Cortex of kidney (tissue), 1 donor: ENCODE measurements at places on chromosomes 13 and 19.

GRCh38 chr13:76663592-76664335, 222.4 kb downstream of the KCTD12 start:
- no peak for DNase-seq

GRCh38 chr13:47190696-47191305, 293.9 kb upstream of the HTR2A start:
- no peak for DNase-seq

DNA sequence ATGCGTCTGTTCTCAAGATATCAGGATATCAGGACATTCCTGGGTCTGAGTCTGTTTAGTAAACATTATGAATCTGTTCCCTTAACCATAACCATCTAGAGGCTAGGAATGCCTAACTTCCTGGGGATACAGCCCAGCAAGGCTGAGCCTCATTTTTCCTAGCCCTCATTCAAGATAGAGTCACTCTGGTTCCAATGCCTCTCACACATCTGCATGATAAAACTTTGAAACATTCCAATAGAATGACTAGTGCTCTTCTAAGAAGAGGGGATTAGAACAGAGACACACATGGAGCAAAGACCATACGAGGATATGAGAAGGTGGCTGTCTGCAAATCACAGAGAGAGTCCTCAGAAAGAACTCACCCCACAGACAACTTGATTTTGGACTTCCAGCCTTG, 20.6 kb upstream of the CABP5 start:
- DNase-seq, result no peak

DNA sequence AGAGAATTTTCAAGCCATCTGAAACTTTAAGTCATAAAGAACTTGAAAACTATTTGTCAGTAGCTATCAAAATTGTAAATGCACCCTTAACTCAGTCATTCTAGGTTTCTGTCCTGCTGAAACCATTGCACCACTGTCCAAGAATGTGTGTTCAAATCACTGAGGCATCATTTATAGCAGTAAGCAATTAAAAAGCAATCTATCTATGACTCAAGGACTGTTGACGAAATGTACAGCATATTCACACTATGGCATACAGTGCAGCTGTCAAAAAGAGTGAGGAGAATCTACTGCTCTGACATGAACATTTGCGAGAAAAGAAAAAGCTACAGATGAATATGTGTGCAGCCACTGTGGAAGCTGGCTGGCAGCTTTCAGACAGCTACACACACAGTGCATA, 71.2 kb downstream of the ING1 start:
- DNase-seq, result no peak

DNA sequence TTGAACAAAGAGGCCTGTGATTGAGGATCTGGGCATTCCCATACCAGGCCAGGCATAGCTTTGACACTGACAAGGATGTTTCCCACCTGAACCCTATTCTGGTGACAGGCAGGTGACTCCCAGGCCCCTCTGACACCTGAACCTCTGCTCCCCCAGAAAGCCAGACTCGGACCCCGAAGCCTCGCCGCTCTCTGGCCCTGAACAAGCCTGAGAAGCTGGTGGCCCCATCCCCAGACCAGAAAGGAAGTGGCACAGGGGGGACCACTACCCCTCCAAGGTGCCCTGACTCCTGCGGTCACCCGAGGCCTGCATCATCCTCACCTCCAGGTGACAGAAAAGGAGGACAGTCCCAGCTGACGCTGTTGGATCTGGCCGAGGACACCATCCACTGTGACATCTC, 14.7 kb downstream of the SIX5 start:
- no peak for DNase-seq

DNA sequence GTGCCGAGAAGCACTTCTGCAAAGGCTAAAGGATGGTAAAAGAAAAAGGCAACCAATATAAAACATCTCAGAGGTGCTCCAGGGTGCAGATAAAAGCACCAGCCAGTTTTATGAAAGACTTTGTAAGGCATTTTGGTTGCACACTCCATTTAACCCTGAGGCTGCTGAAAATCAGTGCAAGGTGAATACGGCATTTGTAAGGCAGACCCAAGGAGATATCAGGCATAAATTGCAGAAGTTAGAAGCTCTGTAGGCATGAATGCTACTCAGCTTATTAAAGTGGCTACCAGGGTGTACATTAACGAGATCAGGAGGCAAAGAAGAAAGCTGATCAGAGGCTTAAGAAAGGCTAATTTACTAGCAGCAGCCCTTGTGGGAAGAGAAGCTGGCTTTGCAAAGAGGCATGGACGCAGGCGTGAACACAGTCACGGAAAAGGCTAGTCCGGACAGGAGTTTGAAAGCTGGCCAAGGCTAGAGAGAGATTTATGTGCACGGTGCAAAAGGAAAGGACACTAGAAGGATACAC, 99.6 kb downstream of the ZNF429 start:
- DNase-seq, result no peak

DNA sequence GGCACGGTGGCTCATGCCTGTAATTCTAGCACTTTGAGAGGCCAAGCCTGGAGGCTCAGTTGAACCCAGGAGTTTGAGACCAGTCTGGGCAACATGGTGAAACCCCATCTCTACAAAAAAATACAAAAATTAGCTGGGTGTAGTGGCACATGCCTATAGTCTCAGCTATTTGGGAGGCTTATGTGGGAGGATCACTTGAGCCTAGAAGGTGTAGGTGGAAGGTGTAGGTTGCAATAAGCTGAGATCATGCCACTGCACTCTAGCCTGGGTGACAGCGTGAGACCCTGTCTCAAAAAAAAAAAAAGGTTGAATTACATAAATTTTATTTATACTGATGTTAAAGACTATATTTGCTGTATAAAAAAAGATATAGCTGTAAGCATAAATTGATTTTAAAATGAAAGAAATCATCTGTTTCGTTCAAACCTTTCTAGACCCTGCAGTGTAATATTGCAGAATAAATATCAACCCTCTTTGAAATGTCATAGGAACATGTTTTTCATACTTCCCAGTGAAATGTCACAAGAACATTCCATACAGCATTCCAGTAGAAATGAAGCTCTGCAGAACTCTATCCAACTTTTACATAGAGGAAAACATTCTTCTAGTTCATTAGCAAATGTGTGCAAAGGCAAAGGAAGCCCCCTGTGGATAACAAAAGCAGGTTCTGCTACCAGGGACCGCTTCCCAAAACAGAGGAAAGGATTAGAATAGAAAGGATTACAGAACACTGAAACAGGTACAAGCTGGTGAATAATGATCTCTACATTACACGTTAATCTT, 76.0 kb downstream of the CAB39L start:
- DNase-seq, result no peak

GRCh38 chr13:109203587-109203986, 574.2 kb downstream of the MYO16 start:
- DNase-seq, result no peak

GRCh38 chr13:60165391-60166099, 1.8 kb upstream of the DIAPH3 start:
- DNase-seq, result no peak

GRCh38 chr13:73610799-73611592, 523.2 kb downstream of the KLF12 start:
- DNase-seq, result no peak

- peak; percentile 30 for DNase-seq
Observed at GRCh38 chr19:56477429-56478338, 539 bp upstream of the ZNF667 start.

DNA sequence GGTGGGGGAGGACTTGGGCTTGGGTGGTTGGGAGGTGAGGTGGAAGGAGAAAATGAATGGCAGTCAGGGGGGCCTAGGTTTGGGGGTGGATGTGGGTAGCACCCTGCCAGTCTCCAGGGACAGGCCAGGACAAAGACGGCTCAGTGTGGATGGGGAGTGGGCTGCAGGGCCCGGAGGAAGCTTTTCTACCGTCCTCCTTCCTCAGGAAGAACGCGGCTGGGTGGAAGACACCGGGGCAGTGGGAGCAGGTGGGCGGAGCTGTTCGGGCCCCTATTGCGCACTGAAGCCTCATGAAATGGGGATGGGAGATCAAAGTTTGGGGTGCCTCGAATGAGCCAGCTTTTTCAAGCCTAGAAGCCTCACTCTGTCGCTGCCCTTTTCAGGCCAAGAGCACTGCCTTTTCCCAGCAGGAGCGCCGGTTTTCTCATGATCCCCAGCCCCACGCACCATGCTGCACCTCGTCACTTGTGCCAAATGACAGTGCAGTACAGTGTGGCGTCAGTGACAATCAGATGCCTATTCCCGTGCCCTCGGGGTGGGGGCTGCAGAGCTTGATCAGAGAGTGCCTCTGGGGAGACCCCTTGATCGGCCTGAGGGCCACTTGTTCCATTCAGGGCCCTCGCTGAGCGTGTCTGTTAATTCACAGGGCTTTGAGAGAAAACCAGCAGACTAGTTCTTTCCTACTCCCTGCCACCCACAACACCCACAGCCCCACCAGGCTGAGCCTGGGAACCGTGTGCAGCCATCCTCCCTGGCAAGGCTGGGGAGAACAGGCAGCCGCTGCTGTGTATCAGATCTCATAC, 1.5 kb downstream of the CALM3 start:
- no peak for DNase-seq

GRCh38 chr13:49292742-49293486, 45.2 kb downstream of the CDADC1 start:
- DNase-seq, result no peak

DNA sequence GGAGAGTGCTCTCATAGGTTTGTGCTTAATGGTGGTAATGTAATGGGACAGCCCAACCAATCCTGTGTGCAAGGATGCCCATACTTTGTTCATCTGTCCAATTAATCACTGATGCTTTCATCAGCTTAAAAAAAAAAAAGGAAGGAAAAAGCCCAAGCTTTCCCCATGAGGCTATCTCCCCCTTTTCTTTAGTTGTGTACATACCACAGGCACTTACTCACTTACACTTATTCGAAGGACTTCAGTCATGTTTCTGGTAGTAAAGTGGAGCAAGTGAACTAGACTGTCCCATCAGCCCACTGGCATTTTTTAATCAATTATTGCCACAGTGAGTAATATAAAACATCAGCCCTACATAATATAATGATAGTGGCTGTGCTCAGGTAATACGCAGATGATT, 183.5 kb upstream of the UFM1 start:
- DNase-seq, result no peak

DNA sequence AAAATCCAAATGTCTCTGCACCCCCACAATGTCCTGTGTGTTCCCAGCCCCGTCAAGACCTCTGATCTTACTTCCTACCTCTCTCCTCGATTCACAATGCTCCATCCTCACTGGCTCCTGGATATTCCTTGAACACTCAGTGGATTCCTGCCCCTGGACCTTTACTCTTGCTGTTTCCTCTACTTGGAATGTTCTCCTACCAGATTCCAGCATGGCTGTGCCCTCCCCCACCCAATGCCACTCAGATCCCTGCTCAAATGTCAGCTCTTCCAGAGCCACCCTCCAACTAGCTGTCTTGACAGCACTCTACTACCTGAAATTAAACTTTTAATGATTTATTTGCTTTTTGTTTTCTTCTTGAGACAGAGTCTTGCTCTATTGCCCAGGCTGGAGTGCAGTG, 107.4 kb downstream of the KLF5 start:
- DNase-seq, result no peak

DNA sequence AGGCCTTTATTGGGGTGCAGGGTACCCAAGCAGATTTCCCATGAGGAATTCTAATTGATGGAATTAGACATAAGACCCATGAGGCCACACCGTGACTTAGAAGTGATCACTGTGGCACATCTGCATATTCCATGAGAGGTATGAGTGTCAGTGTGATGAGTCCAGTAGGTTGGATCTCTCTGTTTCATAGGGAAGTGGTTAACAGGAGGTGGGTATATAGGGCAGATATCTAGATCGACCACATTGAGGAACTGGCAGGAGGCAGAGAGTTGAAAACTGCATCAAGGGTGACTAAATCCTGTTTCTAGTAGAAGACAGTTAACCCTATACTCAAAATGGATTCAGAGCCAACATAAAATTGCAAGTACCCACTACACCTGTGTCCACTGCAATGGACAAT, 68.6 kb upstream of the MIR17HG start:
- DNase-seq, result no peak

DNA sequence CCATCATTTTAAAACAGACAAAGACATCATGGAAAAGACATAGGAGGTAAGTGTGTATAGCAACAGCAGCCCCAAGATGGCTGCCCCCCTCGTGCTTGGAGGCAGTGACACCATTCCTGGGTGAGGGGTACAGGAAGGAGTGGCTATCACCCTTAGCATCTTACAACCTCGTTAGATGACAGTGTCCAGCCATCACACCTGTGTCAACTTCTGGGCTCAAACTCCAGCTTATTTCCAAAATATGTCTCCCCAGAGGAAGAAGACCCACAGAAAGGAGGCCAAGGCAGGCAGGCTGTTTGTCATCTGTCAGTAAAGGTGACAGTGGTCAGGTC, 27.5 kb downstream of the EPS15L1 start:
- DNase-seq, result no peak

GRCh38 chr19:23403581-23404324, 8.5 kb upstream of the ZNF91 start:
- DNase-seq, result no peak

GRCh38 chr13:80873589-80873988, 532.7 kb upstream of the SPRY2 start:
- DNase-seq, result no peak

DNA sequence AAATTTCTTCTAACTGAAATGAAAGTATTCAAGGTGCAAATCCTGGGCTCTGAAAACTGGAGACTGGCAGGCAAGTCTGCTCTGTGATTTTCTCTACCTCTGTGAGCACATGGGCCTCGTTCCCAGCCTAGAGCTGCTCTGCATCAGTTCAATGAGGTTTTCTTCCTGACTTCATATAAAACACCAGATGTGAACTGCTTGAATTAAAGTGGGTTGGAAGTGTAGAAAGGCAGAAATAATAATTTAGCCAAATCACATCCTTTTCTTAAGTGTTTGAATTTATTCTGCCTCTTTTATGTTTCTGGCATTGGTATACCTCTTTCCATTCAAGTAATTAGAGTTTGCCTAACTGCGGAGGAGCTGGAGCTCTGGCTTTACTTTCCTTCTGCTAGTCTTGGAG, 540.8 kb downstream of the OLFM4 start:
- DNase-seq, result no peak

GRCh38 chr19:49490287-49491029, 3.0 kb downstream of the RPL13A start:
- DNase-seq, result no peak

- no peak for DNase-seq
Observed at GRCh38 chr19:7751157-7751783, 3.9 kb upstream of the CD209 start.

DNA sequence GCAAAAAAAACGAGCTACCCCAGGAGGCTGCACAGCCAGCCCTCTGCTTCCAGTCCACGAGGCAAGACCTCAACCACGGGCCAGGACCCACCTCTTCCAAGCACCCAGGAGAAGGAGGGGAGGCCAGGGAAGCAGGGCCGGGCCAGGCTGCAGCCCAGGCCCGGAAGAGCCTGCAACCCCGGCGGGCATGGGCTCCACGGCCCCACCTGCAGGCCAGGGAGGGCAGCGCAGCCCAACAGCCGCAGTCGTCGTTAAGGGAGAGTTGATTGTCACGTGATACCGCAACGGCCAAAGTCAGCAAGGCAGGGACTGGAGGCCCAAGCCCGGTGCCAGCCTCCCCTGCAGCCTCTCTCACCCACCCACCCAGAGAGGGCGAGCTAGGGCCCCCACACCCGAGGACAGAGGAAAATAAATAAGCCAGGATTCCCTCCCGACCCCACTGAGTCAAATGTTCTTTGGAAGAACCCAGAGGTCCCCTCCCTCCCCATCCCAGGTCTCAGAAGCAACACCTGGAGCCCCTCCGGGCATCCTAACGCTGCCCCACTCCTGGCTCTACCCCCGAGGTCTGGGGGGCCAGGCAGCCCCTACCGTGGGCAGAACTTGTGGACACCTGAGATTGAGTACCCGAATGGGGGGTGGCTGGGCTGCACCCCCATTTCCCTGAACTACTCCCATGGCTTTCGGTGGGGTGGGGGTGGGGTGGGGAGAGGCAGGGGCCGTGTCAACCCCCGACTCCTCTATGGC, 5.2 kb upstream of the REXO1 start:
- DNase-seq, result no peak
